Effector memory CD4-positive, alpha-beta T cell (primary cell): ENCODE measurements at places on chromosomes 4 and X.

- DNase-seq: no peak
Observed at GRCh38 chr4:169987327-169988228, 38.6 kb downstream of the MFAP3L start.

- no peak for DNase-seq
Observed at GRCh38 chr4:100696531-100696930, 178.7 kb upstream of the EMCN start.

- DNase-seq: no peak
Observed at GRCh38 chr4:145279122-145279960, 99.0 kb upstream of the OTUD4 start.

DNA sequence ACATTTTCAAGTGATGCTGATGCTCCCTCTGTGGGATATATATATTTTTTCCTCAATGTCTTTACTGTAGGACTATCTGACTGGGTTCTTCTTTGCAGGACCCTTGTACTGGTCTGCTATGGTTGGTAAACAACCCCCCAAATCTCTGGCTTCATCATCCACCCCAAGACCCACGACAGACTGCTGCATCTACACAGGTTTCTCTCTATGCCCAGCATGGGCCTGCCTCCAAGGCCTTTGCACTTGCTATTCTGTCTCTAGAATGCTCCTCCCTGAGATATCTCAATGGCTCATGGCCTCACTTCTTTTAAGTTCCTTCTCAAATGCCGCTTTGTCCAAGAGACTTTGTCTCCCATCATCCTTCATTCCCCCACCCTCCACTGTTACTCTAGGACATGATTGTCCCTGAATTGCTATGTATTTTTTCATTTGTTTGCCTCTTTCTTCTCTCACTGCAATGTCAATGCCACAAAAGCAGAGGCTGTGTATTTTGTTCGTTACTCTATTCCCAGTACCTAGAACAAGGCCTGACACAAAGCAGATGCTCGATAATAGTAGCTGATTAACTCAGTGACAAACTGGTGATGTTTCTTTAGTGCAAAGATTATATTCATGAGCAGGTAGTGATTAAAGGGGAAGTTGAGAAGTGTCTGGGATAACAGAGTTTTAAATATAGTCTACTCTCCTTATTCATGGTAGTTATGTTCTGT, 6.6 kb downstream of the EVC start:
- no peak for DNase-seq

- DNase-seq: no peak
Observed at GRCh38 chrX:40683245-40683644, 35.9 kb upstream of the CXorf38 start.

GRCh38 chrX:330726-331150, 12.1 kb upstream of the GTPBP6 start:
- DNase-seq: no peak

DNA sequence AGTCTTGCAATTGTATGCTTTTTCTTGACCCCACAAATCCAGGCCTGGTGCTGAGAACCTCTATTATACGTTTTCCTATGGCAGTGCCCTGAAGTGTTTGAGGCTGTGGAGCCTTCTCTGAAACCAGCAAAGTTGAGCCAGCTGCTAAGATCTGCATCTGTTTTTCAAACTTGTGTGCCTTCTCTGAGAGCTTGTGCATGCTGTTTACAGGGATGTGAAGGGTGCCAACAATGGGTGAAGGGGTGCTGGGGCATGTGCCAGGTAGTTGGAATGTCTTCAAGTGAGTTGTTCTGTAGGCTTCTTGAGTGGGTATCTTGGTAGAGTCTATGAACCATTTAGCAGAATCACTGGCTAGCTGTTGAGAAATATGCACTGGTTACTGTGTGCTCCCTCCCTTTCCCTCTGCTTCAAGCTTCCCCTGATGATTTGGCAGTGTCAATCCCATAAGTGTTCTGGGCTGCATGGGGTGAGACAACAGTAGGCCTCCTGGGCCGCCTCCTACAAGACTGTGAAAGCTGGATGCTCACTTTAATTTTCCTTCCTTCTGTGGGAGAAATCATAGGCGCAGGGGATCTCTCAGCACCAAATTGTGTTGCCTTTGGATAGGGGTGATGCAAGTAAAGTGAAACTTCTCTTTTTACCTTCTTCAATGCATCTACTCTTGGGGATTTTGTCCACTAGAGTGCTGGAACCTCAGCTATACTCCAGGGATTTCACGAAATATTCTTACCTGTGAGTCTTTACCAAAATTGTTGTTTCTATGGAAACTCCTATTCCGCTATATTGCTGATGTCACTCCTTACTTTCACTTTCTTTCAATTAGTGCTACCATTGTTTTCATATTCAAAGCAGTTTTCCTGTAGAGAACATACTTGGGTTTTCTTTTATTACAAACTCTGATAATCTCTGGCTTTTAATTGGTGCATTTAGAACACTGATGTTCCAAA, 30.0 kb downstream of the ITM2A start:
- DNase-seq: no peak

DNA sequence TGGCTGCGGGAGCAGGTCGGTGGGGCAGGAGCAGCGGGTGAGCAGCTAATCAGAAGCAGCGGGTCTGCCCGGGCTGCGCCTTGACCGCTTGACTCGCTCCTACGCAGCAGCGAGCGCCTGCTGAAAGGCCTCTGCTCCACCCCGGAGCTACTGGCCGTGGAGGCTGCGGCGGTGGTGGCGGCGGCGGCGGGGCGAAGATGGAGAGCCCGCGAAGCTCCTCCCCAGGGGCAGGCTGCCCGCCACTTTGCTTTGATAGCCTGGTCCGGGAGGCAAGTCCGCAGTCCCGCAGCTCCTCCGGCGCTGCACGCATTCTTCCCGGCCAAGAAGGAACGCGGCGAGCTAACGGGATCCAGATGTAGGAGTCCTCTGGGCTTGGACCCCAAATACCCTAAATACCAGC, 36.7 kb downstream of the PJA1 start:
- DNase-seq: no peak

DNA sequence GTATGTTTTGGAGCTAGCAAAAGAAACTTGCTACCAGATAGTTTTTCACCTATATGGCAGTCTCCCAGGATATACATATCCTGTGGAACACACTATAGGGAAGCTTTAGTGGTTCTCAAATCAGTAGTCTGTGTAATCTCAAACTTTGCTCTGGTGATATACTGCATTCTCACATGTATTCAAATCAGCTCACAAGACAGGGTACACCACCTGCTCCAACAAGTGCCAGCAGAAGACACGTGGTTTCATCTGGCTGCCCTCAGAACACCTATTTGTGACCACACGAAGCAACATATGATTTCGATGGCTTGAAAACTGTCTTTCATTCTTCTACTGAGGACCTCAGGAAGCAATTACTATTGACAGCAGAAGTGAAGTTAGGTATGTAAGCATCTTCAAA, 37.7 kb downstream of the BCLAF3 start:
- DNase-seq: no peak

- no peak for DNase-seq
Observed at GRCh38 chr4:88257726-88258125, 26.6 kb downstream of the PPM1K start.

DNA sequence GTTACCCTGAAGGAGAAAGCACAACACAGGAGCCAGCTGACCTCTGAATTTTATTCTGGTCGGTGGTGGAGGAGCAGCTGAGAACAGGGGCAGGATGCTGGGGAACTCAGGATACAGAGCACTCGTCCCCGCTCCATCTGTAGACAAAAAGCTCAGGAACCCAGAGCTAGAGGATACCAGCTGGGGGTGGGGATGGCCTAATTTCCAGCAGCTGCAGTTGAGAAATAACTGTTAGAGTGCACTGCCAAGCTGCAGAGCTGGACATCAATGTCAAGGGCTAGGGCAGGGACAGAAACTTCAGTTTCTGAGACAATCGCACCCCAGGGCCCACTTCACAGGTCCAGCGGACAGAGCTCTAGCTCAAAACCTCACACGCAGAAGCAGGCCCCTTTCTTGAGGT, 122.1 kb upstream of the GUCY1A1 start:
- DNase-seq: no peak

GRCh38 chr4:30755346-30755745, 35.2 kb downstream of the PCDH7 start:
- no peak for DNase-seq

DNA sequence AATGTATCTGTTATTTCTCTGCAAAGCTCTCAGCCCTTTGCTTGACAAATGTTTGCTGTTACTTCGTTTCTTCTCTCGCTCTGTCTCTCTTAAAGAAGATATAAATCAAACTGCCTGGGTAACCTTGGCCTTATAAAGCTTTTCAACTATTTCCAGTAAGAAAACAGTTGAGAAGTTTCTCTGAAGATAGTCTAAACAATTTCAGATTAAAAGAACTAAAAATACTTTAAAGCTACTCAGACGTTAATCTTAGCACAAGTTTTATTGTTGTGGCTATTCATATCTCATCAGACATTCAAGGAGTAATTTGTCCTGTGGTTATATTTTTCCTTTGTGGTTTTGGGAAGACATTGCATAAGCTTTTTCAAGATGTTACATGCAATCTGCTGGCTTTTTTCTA, 22.6 kb downstream of the HOPX start:
- DNase-seq: no peak

DNA sequence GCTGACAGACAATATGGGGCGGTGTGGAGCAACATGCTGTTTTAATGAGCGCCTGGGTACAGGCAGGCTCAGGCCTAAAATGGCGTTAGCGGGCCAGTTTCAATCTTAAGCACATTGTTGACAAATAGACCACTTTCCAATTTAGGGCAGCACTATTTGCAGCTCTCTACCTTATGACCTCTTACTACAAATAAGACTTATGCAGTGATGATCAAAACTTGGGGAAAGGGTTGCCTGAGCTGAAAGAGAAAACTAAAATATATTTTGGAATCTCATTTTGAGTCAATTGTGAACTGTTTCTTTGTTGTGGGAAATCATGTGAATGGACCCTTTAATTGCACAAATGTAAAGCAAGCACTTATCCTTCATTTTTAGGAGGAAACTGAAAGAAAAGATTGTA, 25.5 kb upstream of the GPAT3 start:
- no peak for DNase-seq

DNA sequence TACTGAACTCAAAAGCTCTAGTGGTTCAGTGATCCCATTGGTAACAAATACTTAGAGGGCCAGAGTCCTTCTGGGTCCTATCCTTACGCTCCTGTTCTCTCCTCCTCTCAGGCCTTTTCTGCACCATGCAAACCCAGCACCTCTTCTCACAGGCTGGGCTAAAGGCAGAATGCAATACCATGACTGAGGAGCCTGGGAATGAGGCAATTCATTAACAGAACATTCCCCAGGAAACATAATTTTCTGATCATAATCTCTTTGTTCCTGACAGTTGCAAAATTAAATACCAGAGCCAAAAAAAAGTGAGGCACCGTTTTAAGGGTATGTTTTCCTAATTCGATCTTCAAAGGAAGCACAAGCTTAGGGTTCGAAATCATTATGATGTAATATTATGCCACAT, 9.0 kb downstream of the SORBS2 start:
- no peak for DNase-seq

GRCh38 chr4:7342223-7343080, 92.3 kb downstream of the PSAPL1 start:
- DNase-seq: no peak

DNA sequence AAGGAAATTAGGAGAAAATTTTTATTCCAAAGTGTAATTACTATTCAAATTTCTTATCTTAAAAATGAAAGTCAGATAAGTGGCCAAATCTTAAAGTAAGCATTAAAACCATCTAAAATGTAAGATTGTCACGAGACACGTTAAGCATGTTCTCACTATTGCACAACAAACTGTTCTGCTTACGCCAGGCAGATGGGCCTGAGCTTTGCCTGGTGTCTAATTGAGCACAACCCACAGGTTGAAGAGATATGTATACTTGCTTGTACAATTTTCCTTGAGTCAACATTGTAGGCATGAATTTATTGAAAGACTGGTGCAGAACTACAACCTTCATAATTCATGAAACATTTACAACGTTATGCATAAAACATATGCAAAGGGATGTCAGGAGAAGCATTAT, 3.9 kb downstream of the RNF128 start:
- no peak for DNase-seq

- no peak for DNase-seq
Observed at GRCh38 chr4:120926358-120927025, 4.0 kb upstream of the PRDM5 start.

DNA sequence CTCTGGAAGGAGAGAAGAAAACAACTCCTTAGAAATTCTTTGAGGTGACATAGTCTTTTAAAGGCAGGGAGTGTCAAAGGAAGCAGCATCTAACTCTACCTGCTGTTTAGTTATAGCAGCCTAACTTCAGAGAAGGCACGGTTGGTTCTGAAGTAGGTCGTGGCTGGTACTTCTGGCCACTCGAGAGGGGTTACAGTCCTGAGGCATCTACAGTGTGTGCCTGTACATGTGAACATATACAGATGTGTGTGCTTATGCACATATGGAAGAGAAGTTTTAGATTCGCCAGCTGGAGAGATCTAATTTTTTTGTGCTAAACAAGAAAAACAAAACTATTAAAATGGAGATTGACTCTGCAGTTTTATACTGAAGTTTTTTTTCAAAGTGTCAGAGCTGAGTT, 52.7 kb downstream of the GATB start:
- no peak for DNase-seq

DNA sequence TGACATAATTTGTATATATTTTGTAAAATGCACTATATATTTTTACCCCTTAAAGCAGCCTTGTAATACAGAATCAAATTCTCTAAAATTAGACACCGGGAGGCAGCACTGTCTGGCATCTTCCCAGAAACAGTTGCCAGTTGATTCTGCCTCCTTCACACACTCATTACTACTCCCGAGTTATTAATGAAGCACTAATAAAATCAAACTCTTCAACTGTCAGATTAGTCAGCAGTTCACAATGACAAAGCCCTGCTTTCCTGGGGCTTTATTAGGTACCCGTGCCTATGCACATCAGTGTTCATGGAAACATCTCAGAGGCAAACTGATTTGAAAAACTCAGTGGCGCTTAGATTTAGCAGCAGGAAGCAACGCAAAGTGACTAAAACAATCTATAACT, 103.5 kb upstream of the VEGFC start:
- no peak for DNase-seq

- DNase-seq: no peak
Observed at GRCh38 chr4:89619206-89619962, 217.6 kb downstream of the SNCA start.

DNA sequence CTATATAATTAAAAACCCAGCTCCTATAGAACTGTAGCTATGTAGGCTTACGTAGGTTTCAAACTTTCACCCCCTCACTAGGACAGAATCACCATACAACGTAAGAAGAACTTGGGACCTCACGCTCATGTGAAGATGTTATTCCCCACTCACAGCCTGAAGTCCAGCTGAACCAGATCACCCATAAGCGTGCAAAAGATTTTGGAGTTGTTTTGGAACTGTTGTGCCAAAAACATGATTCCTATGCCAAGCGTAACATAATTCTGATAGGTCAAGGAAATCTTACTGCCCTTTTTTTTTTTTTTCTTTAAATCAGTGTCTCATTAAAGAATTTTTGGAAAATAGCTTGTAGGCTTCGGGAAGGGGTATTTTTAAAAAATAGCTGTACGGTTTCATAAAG, 57.0 kb downstream of the LCORL start:
- DNase-seq: no peak
